ENCODE measurements at places on chromosomes 7 and 10.
A peak's percentile ranks its signal among the peaks of the same experiment; 100 is the strongest.

DNA sequence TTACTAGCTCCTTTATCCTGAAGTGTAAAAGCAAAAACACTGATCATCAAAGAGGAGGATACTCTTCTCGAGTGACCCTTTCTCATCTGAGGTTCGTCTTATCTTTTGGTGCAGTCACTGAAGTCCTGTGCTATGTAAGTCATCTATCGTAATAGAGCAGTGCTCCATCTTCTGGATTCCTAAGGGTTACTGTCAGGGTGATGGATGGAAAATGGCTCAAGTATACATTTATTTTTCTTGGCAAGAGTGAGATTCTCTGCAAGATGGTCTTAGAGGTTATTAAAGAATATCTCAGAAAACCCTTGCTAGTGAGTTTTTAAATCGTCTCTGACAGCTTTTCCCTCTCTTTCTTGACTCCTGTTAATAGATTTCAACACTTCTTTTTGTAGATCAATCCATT is 12.4 kb downstream of the PRKG1 start:
- DNase-seq, result no peak

DNA sequence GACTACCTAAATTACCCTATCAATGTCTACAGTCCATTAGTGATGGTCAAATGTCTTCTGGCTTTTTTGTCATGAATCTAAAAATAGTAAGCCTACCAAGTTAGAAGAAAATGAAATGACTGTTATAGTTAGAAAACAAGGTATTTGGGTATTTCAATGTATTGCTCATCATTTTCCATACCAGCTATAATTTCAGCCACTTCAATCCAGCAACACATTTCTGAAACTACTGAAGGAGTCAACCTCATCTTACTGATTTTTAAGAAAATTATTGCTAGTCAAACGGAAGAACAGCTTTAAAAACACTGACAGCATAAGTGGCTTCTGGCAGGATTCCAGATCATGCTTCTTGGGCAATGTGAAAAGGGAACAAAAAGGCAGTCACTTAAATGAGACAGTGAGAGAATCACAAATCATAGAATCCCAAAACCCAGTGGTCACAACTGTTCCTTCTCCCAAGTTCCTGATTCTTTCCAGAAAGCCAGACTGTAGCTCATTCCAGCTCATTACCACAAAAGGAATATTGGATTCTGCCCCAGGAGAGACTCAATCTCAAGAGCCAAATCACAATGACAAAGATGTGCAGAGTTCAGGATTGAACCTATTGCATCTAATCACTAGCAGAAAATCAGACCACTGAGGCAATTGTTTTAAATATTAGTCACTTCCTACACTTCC is 61.2 kb upstream of the LRRN3 start:
- DNase-seq, result no peak

DNA sequence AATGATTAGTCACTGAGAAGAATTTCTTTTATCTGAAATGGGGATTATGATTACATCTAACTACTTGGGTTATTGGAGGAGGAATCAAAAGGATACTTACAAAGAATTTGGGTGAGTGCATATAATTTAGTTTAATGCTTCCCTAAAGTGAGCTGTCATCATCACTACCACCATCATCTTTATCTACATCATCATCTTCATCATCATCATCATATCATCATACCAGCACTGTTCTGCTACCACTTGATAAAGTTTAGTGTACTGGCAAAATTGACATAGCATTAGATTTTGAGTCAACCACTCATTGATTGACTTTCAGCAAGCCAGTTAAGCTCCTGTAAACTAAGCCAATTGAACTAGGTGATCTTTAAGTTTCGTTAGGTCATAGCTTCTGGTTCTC is 245.6 kb upstream of the DKK1 start:
- DNase-seq, result no peak

DNA sequence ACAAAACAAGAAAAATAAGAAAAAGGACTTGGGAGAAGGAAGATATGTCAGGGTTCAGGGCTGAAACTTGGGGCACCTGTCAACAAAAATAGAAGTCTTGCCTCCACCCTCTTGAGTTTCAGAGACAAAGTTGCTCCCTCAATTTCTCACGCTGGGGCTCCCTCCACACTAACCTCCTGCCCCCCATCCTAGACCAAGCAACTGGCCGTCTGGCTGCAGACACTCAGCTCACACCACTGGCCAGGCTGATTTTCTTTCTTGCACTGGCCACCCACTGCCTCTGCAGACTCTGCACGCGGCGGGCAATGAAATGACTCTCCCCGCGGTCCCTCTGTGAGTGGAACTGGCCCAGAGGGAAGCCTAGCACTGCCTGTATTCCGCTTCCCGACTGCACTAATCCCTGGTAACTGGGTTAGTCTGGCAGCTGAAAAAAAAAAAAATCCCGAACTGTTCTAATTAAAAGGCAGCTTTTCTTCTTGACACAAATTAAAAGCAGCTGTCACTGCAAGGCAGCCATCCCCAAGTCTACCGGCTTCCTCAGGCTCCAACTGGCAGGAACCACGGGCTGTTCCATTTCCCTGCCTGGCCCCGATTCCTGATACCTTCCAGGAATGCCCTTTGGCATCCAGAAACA is 83.5 kb downstream of the SPDYE5 start:
- DNase-seq, result no peak

DNA sequence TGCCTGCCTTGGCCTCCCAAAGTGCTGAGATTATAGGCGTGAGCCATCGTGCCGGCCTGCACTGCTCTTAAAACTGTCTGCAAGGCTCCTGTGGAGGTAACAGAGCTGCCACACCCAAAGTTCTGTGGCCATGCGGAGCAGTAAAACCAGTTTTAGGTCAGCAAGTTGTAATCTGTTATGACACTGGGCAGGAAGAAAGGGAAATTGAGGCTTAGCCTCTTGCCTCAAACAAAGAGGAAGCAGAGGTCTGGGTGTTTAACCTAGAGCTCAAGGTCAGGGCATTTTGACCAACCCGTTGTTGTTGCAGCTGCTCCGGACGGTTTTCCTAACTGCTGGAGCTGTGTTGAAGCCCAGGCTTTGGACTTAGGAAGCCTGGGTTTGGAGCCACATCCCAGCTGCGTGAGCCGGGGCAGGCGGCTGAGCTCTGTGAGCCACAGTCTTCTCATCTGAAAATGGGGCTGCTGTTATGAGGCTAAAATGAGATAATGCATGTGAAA is 7.4 kb upstream of the RRP12 start:
- DNase-seq, result no peak

DNA sequence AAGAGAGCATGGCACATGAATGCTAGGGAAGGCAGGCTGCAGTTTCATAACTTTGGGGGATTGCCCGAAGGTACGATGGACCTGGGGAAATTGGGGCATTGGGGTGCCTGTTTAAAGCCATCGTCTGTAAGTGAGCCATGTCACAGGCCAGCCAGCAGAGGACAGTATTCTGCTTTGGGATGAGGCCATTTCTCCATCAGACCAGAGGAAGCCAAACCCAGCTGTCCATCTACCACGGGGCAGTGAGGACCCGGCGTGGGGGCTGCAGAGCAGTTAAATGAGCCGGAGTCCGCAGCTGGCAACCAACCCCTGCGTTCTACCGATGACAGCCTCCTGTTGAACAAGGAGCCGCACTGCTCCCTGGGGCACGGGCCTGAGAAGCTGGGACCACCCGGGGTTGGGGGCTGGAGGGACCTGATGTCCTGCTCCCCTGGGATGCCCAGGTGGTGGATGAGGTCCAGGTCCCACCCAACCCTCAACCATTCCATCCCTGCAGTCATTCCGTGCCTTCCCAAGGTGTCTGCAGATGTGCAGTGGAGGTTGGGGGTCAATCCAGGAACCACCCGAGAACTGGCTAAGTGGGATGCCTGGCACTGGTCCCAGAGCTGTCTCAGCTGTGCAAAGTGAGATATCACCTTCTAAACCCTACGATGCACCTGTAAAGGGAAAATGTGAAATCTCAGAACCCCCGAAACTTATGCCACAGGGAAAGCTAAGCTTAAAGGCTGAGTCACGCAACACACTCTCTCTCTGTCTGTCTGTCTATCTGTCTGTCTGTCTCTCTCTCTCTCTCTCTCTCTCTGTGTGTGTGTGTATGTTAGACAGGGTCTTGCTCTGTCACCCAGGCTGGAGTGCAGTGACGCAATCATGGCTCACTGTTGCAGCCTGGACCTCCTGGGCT is 12.1 kb upstream of the RHBDD2 start:
- peak; percentile 75 for DNase-seq

DNA sequence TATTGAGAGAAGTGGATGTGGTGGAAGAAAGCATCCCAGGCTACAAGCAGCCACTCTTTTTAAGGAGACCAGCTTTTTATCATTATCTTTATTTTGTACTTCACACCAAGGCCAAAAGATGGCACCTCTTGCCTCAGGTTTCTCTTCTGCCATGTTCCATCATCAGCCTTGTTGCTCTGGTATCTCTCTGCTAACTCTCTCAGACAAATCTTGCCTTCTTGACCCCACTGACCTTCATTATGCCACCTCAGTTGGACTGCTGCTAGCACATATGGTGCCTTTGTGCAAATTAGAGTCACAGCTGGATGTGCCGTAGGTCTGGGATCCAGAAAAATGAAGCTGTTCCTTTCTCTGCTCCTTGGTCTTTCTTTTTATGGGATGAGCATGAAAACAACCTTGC is 47.1 kb upstream of the DYNC1I1 start:
- peak; percentile 63 for DNase-seq

- peak; percentile 18 for DNase-seq
Measured at GRCh38 chr7:95404316-95404865, 8.2 kb upstream of the PON3 start.

DNA sequence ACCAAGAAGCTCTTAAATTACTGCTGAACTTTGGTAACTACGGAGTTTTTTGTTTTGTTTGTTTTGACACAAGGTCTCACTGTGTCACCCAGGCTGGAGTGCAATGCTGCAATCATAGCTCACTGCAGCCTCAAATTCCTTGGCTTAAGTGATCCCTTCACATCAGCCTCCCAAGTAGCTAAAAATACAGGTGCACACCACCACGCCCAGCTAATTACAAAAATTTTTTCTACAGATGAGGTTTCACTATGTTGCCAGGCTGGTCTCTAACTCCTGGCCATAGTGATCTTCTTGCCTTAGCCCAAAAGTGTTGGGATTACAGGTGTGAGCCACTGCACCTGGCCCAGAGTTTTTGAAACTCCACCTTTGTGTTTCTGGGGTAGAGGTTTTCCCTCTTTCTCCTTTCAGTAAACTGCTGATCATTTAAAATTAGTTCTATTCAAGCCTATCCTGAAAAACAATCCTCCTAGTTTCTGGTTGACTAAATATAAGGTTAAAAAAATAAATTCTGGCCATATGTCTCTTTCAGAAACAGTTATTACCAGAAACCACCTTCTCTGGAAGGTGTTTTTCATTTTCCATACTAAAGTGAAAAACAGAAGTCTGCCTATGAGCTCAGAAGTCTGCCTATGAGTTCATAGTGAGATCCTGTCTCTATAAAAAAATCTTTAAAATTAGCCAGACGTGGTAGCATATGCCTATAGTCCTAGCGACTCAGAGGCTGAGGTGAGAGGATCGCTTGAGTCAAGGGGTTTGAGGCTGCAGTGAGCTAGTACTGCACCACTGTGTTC is 63.9 kb downstream of the VOPP1 start:
- DNase-seq, result no peak

GRCh38 chr10:118944959-118945633 is 84.4 kb upstream of the NANOS1 start:
- no peak for DNase-seq

DNA sequence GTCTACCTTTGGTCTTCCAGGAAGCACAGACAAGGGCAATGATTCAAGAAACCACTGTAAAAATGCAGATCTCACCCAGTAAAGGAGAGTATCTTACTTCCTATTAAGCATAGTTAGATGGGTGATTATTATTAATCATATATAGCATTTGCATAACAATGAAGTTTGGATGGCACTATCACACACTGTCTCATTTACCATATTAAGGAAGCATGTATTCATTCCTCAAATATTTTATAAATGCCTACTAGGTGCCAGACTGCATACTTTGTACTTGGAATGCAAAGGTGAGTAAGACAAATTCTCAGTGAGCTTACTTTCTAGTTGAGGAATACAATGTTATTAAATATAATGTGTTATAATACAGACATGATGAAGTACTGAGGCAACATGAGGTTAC is 53.9 kb upstream of the SKAP2 start:
- DNase-seq, result no peak

DNA sequence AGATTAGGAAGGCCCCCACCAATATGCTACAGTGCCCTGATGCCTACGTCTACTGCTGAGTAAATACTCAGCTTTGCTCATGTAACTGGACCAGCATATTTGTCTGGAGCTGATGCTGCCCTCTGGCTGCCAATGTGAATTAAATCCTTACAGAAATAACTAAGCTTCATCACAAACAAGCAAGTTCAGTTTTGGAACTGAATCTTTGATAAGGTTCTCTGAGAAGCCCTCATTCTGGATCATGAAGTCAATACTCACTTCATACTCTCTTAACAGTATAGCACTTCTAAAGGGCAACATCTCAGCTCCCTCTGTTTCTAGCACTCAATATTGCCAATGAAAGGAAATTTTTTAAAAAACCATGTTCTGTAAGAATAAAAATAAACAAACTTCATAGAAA is 246.7 kb downstream of the ETV1 start:
- DNase-seq, result peak; percentile 63

GRCh38 chr7:75861636-75862035 is 17.2 kb upstream of the RHBDD2 start:
- DNase-seq, result no peak

DNA sequence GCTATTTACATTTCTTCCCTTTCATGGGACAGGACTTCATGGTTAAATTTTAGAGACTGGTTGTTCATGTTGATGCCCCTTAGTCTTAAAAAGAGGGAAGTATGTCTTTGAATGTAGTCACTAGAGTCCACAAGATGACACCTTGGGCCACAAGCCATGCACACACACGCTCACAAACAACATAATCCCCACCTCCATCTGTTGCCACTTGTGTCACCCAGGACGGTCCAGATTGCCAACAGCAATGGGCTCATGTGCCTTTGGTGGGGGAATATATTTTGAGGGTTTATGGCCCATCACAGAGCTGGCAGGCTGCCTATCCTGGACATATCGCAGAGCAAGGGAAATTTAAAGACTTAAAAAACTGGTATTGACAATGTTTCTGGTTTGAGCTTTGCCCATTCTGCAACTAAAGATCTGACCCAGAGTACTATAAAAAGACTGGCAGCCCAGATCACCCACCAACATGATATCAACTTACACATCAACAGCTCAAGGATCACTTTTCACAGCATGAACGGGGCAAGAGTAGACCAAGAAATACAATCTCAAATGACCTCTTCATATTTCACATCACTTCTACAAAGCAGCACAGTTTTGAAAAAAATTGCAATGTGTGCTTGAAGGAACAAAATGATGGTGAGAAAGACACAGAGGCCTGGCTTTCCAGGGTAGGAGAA is 50.5 kb downstream of the STRA8 start:
- DNase-seq, result no peak

GRCh38 chr10:28432210-28432676 is 100.7 kb upstream of the WAC start:
- DNase-seq, result peak; percentile 55

DNA sequence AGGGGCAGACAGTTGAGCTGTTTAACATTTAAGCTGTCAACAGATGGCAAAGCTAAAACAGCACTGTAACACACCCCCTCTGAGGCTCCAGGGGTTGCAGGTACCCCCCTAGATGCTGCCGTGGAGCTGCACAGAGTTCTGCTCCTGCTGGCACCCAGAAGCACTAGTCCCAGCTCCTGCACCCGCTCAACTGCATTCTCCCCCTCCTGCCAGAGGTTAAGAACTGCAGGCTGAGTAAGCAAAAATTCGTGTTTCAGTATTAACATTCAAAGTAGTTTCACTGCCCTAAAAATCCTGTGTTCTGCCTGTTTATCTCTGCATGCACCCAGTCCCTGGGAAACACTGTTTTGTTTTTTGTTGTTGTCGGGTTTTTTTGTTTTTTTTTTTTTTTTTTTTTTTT is 790.8 kb upstream of the KCND2 start:
- peak; percentile 16 for DNase-seq

GRCh38 chr7:47817917-47818316 is 130.3 kb downstream of the PKD1L1 start:
- no peak for DNase-seq
